NCI-H1417 treated with DMSO at 0.1 percent for 48 hours (cell line): ENCODE measurements at places on chromosomes 16 and 17.

- DNase-seq = no peak
Measured at GRCh38 chr17:56432443-56432842, 161.1 kb upstream of the NOG start.

DNA sequence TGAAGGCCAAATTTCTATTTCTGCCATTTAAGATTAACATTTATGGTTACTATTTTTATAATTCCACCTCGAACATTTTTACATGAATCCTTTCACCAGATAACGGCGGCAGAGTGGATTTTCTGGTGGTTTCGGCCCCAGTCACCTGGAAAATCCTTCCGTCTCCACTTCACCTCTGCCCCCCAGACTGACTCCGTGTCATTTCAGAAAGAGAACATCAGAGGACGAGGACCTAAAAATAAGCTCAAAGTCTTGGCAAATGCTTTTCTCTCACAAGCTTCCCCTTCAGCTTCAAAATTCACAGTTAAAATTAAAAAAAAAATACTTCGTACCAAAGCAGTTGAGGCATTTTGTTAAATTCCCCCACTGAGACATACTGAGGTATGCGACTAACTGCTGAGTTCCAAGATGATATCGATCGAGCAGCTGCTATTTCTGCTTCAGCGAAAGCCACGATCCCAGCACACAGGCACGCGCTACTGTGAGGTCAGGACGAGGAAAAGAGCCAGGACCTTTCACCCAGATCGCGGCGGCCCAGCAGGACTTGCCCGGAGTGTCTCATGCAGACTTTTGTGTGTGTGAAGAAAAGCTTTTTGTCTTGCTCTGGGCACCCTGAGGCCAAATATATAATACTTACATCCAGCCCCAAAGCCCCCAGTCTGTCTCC is 36.8 kb downstream of the ASPA start:
- no peak for DNase-seq

GRCh38 chr17:31394544-31394943 is 3.1 kb downstream of the RAB11FIP4 start:
- no peak for DNase-seq

- no peak for DNase-seq
Measured at GRCh38 chr16:30649725-30650368, 913 bp upstream of the PRR14 start.

GRCh38 chr17:74853048-74853397 is 6.7 kb downstream of the GRIN2C start:
- DNase-seq = no peak

DNA sequence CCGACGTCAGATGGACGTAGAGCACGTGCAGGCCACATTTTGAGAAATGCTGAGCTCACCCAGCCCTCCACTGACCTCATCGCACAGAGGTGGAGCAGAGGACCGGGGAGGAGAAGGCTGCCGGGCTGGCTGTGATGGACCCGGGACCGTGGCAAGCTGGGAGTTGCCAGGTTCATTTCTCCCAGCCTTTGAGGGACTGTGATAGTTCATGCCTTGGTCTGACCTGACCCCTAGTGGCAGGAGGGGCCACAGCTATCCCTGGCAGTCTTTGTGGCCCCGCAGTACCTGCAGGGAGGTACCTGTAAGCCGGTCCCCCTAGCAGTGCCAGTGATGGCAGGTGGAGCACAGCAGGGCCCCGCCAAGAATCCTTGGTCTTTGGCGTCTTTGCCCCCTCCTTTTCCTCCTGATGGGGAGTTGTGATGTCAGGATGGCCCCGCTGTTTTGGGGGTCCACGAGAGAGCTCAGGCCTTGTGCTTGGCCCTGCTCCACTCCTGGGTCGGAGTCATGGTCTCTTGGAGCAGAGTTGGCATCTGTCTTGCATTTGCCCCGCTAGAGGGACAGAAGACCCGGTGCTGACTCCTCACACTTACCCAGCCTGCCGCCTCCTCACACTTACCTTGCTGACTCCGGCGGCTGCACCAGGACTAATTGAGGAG is 50.4 kb downstream of the OR1D5 start:
- DNase-seq = no peak

- no peak for DNase-seq
Measured at GRCh38 chr16:89131783-89132182, 38.1 kb downstream of the ACSF3 start.

- DNase-seq = no peak
Measured at GRCh38 chr16:11101695-11102522, 154.1 kb downstream of the SOCS1 start.

- DNase-seq = no peak
Measured at GRCh38 chr17:43068570-43069367, 43.7 kb downstream of the RND2 start.

- no peak for DNase-seq
Measured at GRCh38 chr16:79339863-79340262, 260.7 kb downstream of the MAF start.

GRCh38 chr17:77322514-77323412 is 182.0 kb downstream of the SEC14L1 start:
- no peak for DNase-seq

GRCh38 chr17:55664287-55664686 is 58.4 kb downstream of the TMEM100 start:
- DNase-seq = no peak

DNA sequence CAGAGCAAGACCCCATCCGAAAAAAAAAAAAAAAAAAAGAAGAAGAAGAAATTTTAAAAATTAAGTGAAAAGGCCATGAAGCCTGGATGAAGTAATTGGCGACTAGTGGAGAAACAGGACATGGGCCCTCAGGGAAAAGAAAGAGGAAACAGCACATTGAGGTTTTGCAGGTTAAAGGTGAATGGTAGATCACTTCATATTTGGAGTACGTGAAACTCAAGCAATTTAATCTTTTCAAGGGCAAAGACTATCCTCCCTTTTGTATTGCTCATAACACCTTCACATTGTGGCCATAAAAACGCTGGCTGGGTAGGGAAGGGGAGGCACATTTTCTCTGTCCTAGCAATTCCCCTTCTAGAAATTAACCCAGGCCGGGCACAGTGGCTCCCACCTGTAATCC is 53.1 kb downstream of the LITAF start:
- no peak for DNase-seq

DNA sequence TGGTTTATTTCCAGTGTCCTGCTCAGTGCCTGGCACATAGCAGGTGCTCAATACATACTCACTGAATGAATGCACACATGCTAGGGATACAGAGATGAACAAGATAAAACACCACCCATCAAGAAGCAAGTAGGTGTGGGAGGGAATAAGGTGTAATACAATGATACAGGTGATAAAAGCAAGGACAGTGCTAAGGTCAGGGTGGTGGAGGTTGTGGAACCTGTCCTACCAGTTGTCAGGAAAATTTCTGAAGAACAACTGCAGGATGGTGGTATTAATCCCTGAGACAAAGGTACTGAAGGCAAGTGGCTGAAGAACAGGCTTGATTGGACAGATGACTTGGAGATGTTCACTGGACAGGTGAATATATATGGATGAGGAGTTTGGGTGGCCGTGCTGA is 1.8 kb downstream of the KNOP1 start:
- DNase-seq = no peak

DNA sequence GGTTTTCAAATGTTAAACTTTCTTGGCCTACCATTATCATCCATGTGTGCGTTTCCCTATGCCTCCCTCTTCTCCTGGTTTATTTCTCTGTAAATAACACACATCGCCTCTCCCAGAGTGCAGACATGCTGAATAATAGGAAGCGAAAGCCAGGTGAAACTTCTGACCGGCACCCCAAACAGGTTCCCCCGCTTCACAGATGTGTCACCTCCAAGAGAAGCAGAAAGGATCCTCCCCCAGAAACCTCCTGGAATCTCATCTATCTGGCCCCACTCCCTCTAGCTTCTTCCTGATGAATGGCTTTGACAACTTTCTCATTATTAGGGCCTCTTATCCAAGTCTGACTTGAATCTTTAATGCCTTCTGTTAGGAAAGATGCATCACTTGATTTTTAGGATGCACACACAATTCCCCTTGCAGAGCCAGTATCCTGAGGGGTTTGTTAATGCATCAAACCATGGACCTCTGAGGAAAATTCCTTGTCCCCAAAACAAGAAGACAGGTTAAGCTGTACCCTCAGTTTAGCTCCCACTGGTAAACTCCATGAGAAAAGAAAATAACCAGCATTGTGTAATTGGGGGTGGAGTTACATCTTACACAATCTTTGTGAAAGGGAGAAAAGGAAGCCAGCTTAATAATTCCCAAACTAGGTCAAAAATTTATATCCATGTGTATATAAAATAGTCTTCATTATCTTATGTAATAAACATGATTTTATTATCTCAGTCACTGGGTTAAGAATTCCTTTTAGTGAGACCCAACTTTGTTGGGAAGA is 20.1 kb upstream of the HYDIN start:
- DNase-seq = no peak

DNA sequence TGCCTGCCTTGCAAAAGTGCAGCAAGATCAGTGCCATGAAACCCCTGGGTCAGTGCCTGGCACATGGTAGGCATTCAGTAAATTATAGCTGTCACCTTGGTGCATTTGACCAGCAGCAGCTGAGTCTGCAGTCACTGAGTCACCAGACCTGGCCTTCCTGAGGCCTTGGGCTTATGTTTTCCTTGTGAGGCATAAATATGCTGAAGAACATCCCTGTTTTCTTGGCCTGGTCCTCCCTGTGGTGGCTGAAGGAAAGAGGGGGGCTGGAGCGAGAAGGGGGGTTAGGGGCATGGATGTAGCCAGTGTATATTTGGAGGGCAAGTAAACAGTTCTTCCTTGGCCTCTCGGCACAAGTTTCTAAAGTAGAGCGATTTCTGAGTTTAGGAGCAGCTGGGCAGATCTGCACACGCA is 26.5 kb downstream of the EPN2 start:
- no peak for DNase-seq

GRCh38 chr16:14668556-14669223 is 25.4 kb downstream of the PLA2G10 start:
- no peak for DNase-seq

DNA sequence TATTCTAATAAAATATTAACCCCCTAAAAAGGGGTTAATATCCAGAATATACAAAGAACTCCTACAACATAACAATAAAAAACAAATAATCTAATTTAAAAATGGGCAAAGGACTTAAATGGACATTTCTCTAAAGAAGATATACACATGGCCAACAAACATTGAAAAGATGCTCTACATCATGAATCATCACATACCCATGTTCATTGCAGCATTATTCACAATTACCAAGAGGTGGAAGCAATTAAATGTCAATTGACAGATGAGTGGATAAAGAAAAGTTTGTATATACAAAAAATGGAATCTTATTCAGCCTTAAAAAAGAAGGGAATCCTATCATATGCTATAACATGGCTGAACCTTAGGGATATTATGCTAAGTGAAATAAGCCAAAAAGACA is 36.8 kb downstream of the CPD start:
- DNase-seq = no peak

GRCh38 chr16:69787883-69788282 is 25.8 kb downstream of the WWP2 start:
- no peak for DNase-seq

- no peak for DNase-seq
Measured at GRCh38 chr16:19363740-19364139, 53.9 kb upstream of the TMC5 start.

DNA sequence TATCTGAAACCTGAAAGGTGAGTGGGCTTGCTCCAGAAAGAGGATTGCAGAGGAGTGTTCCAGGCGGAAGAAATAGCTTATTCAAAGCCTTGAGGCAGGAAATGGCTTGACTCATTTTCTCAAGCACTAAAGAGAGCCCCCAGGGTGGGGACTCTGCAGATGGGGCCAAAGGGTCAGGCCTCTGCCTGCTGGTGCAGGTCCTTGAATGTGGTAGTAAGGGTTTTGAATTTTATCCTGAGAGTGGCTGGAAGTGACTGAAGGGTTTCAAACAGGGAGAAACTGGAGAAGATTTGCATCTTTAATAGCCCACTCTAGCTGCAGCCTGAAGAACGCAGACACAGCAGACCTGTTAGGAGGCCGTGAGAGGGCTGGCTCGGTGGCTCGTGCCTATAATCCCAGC is 144.4 kb downstream of the CCT6B start:
- no peak for DNase-seq

- no peak for DNase-seq
Measured at GRCh38 chr17:80782536-80783427, 208.9 kb upstream of the CHMP6 start.

- no peak for DNase-seq
Measured at GRCh38 chr16:3025032-3026002, 1.5 kb downstream of the THOC6 start.

DNA sequence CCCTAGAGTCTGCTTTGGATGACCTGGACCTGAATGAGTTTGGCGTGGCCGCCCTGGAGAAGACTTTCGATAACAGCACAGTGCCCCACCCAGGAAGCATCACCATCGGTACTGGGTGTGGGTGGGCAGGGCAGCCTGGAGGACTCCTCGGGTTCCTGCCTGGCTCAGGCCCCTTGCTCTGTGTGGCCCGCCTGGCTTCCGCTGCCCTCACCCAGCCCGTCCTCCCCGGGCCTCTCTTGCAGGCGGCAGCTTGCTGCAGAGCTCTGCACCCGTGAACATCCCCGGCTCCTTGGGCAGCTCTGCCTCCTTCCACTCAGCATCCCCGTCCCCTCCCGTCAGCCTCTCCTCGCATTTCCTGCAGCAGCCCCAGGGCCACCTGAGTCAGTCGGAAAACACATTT is 24.5 kb downstream of the UNC13D start:
- no peak for DNase-seq

DNA sequence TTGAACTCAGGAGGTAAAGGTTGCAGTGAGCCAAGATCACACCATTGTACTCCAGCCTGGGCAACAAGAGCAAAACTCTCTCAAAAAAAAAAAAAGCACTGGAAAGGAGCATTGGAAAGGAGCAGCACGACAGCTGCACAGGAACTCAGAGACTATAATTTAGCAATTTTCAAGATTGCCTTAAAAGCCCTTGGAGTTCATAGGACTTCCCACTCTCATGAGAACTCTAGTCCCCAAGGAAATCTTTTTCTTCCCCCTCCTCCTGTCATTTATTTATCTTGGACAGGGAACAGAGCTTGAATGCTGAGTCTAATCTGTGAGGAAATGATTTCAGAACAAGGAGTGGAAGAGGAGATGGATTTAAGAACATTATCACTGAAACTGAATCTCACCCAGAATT is 69.0 kb downstream of the PLXDC1 start:
- DNase-seq = no peak

DNA sequence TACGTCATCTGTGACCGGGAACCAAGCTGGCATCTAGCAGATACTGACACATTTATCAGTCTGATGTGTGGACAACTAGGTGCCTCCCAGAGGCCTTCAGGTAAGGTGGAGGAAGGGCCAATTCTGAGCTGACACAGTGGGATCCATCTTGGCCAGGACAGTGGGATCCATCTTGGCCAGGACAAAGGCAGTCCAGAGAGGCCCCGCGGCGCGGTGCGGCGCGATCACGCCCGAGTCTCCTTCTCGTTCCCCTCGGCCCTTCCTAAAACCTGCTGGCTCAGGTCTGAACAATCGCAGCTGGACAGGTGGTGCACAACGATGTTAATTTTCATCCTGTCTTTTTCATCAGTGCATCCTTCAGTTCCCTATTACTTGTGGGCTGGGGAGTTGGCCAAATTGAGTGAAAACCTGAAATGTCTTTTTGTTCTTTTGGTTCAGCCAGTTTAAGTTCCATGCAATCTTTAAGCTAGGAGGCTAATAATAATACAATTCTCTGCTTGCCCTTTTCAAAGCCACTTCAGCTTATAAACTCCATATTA is 486 bp upstream of the WSB1 start:
- no peak for DNase-seq

GRCh38 chr17:14790521-14790920 is 474.6 kb downstream of the PMP22 start:
- no peak for DNase-seq
